Activated T-cell treated with anti-CD3 and anti-CD28 coated beads for 1 hour (primary cell): ENCODE measurements at places on chromosomes 1 and 21.

GRCh38 chr1:44227211-44227610, 13.9 kb downstream of the DMAP1 start:
- DNase-seq, result no peak

DNA sequence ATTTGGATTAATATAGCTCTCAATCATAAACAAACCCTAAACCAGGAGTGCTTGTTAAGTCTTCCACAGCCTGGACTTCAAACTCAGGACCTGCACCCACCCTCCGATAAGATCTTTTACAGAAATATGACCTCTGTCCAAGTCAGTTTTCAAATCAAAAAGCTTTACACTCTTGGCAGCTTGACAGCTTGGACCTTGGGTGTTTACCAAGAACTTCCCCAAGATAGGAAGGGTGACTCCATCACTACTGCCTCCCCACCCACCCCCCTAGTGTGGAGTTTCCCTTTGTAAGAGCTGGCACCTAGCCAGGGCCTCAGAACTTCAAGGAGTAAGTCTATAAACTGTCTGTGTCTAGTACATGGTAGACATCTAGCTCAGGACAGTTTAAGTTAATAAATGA, 9.6 kb downstream of the BCAR3 start:
- DNase-seq, result no peak

- DNase-seq, result no peak
Observed at GRCh38 chr1:183105449-183105848, 80.6 kb upstream of the LAMC2 start.

DNA sequence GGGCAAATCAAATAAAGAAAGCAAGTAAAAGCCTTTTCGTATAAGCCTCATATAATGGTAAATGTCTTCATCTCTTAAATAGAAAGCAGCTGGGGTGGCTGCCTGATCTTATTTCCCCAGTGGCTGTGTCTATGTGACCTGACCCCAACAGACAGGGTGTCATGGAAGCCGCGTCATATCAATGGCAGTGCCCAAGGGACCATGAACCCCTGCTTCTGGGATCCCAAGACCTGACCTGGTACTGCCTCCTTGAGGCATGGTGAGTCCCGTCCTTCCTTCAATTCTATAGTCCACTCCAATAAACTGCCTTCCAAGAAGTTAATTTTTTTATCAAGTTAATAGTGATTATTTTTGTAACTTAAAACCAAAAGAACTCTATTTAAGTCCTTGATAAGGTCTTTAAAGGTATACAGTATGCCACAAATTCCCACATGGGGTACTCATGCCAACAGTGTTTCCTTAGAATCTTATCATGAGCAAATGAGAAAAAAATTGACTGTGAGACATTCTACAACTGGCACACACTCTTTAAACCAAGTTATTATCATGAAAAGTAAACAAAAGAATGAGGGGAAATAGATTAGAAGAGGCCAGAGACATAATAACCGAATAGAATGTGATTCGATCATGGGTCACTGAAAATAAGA, 104.6 kb downstream of the ADSS2 start:
- DNase-seq, result no peak
